ENCODE measurements at places on chromosomes 16 and 17.

GRCh38 chr17:54882371-54882770, 18.3 kb upstream of the TOM1L1 start:
- DNase-seq = no peak

- DNase-seq = no peak
These were observed 1.7 kb downstream of the ADCY9 start for GRCh38 chr16:4114257-4115208.

DNA sequence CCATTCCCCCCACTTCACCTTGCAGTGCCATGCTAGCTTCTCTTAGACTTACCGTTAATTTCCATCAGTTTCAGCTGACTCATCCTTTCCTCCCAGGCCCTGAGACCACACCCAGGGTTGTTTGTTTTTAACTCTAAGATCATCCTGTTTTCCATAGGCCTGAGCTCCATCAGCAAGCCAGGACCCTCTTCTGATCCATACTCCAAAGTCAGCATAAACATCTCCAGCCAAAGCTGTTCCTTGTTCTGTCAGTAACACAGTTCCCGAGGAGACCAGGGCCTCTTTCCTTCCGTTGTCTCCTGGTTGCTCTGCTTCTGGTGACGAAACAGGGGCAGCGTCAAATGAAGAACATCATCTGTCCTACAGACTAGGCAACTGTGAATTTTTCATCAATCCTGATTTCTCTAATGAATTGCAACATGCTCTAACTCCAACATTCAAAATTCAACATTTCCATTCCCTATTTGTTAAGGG, 83.8 kb upstream of the HNF1B start:
- DNase-seq = peak; percentile 60

GRCh38 chr16:29820730-29821642, 724 bp downstream of the MVP start:
- DNase-seq = no peak

- DNase-seq = no peak
These were observed 444.3 kb downstream of the KCNJ2 start for GRCh38 chr17:70613681-70614080.

DNA sequence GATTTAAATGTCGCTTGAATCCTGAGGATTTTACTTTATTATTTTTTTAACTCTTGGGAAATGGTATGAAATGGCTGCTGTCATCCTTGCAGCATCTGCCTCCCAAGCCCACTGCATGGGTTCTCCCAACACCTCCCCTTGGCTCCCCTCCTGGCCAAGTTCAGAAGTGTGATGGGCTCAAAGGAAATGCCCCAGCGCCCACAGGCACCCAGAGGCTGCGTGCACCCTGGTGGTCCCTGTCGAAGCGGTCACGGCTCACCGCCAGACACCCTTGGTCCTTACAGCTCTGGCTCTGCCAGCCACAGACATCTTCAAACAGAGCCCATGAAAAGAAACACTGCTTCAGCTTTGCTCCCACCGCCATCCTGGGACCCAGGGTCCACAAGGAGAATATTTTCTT, 334.7 kb downstream of the SOX9 start:
- DNase-seq = no peak

GRCh38 chr17:39737760-39738567, at the start of gene GRB7:
TSS of gene GRB7 (plus strand) at chr17:39737938. CDS start at chr17:39742302, 4,364 bp downstream.
- no peak for DNase-seq

DNA sequence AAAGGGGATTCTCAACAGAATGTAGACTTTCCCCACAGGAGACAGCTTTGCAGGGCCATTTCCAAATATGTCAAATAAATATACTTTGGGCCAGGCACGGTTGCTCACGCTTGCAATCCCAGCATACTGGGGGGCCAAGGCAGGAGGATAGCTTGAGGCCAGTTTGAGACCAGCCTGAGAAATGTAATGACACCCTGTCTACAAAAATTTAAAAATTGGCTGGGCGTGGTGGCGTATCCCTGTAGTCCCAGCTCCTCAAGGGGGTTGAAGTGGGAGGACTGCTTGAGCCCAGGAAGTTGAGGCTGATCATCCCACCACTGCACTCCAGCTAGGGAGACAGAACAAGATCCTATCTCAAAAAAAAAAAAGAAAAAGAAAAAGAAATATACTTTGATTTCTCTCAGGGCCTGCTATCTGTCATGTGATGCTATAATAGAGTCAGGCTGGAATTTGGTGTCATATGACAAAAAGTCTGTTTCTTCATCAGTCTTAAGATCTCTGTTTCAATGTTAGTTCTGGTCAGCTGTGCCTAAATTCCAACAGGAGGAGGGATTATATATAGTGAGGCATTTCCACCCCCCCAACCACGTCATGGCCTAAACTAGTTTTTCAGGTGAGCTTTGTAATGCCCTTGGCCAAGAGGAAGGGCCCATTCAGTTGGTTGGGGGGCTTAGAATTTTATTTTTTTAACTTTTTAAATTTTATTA, 4.3 kb upstream of the ZDHHC7 start:
- no peak for DNase-seq

GRCh38 chr17:1928976-1929375, 96.2 kb downstream of the RTN4RL1 start:
- DNase-seq = no peak

GRCh38 chr16:27840311-27841060, 223.0 kb downstream of the GSG1L start:
- no peak for DNase-seq

DNA sequence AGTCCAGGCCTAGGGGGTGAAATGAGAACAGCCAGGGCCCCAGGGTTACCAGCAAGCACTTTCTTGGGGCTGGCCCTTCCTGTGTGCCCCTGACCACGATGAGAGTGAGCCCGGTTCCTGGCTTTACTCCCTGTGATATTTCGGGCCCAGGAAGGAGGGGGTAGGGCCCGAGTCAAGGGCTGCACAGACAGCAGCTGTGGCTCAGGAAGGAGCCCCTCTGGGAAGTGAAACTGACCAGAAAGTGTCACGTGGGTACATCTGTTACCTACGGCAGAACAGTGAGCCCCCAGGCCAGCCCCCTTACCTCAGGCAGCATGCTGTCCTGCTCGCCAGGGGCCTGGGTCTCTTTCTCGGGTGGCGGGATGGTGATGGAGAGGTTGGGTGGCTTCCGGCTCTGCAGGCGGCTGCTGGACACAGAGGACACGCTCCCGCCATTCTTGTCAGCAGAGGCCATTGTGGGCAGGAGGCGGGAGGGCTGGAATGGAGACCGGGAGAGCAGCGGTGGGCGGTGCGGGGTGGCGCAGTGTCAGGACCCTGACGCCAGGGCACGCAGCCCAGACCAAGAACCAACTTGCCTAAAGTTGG, 13.8 kb downstream of the AANAT start:
- no peak for DNase-seq

DNA sequence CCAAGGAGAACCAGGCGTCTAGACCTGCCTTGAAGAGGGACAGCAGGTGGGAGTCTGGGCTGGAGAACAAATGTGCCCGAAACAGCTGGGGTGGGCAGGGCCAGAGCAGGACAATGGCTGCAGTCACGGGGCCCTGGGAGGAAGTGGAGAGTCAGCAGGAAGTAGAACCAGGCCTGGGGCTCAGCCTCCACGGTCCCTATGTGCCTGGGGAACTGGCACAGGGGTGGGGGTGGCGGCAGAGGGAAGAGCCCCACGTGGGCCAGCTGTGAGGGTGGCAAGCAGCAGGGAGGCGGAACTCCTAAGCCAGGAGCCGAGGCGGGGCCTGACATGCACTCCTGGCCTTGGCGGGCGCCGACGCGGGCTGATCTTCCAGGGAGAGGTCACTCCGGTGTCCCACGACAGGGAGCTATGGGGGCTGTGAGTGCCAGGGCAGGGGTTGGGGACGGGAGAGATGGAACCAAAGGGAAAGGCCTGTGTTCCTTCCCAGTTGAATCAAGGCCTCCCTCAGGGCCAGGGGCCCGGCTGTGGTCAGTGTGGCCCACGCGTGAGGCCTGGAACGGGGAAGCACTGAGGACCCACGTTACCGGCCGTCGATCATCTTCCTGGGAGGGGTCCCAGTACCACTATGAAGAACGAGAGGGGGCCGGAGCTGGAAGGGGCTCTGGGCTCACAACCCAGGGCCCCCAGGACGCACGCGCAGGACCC, 42.7 kb downstream of the TIMM22 start:
- no peak for DNase-seq

DNA sequence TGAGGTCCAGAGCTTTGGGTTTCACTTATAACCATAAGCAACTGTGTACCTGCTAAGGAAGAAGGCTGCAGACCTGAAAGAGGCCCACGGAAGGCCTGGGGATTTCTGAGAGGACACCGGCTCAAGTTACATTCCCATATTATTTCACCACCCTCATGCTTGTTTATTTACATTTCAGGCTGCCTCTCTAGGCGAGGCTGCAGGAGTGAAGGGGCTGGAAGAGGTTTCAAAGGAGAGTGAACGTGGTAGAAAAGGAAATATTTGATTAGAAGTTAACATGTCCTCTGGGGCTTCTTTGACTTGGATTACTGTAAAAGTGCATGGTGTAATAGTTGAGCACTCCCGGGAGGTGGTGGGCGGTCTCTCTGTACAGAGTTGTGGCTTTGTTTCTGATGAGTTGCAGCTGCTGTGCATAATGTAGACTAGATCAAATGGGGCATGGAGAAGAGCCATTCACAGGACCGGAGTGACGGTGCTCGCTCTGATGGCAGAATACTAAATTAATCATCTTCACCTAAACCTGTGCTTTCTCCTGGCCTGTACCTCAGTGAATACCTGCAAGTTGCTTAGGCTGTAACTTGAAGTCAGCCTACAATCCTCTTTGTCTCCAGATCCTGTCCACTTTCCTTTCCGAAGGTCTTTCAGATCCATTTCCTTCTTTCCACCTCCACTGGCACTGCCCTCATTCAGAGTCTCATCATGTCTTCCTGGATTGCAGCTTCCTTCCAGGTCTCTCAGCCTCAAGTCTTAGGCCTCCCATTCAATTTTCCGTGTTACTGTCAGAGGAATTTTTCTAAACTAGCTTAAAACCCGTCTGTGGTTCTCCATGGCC, 1.9 kb upstream of the CPD start:
- DNase-seq = no peak

GRCh38 chr17:3710951-3711383, 12.7 kb upstream of the HASPIN start:
- no peak for DNase-seq

DNA sequence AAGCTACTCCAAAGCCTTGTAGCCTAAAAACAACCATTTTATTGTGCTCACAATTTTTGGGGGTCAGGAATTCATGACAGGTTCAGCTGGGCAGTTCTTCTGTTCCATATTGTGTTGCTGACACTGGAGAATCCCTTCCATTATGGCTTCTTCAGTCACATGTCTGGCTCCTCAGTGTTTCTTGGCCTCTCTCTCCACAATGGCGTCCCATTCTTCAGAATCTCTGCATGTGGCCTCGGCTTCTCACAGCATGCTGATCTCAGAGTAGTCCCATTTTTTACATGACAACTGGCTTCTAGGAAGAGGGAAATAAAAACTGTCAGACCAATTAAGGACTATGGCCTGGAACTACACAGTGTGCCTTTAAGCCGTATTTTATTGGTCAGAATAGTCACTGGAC, 49.7 kb downstream of the NF1 start:
- DNase-seq = no peak

GRCh38 chr17:39166437-39167335, 725 bp upstream of the ARL5C start:
- peak; percentile 30 for DNase-seq

DNA sequence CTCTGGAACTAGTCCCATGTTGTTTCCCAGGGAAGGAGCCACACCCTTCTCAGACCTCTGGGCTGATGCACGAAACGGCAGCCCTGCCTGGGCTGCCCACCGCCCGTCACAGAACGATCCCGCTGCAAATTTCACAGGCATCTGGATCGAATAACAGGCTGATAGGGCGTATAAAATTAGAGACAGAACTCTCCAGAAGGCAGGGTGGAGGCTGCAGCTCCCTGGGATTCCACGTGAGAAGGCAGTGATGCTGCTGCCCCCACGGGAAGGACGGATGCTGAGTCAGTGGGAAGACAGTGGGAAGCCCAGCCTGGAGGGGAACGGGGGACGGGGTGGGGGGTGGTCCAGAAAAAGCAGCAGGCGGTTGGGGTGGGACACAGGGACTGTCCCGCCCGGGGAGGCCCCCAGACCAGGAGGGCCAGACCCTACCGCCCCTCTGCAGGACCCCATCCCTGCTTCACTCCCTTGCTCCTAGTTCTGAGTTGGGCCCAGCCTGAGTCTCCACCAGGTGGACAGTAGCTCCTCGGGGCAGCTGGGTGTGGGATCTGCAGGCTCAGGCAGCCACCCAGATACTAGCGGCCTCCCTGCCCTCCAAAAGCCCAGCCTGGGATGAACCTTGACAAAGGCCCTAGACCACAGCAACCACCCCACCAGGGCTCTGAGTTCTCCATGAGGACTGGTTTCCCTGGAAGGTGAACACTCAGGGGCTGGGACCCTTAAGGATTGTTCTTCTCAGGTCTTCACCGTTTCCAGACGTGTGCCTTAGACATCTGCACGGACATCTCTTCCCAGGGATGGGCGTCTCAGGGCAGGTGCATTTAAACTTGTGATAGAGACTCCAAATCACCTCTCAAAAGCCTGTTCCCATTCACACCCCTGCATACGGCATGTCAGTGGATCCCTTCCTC, 117.8 kb downstream of the METRNL start:
- no peak for DNase-seq

DNA sequence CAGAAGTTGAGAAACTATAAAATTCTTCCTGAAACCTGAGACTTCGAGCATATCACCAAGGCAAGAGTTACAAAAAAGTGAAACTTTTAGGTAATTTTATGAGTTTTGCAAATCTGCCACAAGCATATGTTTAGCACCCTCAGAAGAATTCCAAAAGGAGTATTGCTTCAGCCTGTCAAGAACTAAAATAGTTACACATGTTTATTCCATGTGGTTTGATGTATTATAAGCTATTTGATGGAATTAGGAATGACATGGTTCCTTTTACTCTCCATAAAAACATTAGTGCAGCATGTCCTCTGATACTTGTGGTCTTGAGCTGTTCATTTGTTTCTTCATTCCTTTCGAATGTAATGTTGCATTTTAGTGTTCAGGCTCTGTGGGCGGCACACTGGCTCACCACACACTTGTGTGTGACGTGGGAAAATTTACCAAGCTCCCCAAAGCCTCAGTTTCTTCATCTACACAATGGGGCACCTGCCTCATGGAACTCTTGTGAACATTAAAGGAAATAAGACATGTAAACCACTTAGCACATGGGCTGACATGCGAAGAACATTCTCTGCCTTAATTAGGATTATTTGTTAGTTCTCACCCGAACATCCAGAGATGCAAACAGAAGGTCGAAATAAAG, 204.2 kb upstream of the FOXF1 start:
- DNase-seq = no peak

GRCh38 chr17:29010129-29010528, 4.3 kb upstream of the SEZ6 start:
- no peak for DNase-seq

- DNase-seq = no peak
These were observed 215.7 kb upstream of the FOXF1 start for GRCh38 chr16:86294535-86295196.

GRCh38 chr16:83338941-83339340, 468.8 kb upstream of the HSBP1 start:
- no peak for DNase-seq

- DNase-seq = no peak
These were observed 243.5 kb downstream of the XYLT1 start for GRCh38 chr16:17227278-17227677.

- DNase-seq = no peak
These were observed 198.0 kb downstream of the RPTOR start for GRCh38 chr17:80742581-80743180.
